Posterior cingulate gyrus (tissue), 11 donors: ENCODE measurements at places on chromosomes 6 and 20.

DNA sequence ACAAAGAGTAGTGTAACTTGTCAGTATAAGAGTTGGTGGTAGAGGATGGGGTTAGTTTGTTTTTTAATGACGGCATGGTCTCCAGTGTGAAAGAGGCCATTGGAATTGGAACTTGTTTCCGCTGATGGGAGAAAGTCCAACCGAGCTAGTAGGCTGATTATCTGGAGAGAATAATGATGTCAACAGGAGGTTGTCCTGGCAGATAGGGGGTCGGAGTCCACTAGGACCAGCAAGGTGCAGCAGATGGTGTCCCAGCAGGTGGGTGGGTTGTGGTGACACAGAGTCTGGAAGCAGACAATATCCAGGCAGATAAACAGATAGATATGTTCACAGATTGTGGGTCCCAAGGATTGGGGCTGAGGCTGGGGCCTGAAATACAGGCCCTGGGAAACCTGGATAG is 35.1 kb downstream of the PKIB start:
- DNase-seq, result no peak

DNA sequence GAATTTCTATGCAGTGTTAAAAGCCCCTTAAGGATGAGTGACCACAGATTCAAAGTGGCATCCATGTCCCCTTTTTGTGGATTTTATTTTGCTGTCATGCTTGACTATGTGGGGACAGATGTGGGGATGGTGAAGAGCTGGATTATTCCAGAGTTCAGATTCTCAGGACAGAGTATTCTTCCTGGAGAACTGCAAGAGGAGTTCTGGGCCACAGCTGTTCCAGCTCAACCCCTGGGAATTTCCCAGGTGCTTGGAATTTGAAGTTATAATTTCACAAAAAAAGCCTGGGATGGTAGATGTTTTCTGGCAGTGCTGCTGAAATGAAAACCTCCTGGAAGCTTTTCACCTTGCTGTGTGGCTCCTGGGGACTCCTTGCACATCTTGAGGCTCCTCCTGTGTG is 671.8 kb upstream of the MARCKS start:
- DNase-seq, result no peak

- no peak for DNase-seq
These were observed 12.9 kb upstream of the TBC1D22B start for GRCh38 chr6:37244430-37245310.

DNA sequence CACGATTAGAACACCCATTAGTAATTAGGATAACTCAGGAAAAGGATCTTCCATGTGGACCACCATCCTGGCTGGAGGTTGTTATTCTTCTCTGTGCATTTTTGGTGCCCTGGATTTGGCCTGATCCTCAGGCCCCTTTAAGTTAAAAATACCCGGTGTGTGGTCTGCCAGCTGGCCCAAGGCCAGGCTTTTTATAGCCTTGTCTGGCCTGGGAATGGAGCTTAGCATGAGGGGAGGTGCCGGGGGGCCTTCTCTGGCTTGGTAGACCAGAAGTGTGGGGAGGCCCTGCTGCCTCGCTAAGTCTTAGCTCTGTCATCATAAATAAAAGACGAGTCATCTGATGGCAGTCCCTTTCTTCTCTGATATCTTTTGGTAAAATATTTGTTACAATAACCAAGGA is 71.4 kb downstream of the ARID1B start:
- DNase-seq, result no peak
